ENCODE measurements at places on chromosomes 1 and 21.

DNA sequence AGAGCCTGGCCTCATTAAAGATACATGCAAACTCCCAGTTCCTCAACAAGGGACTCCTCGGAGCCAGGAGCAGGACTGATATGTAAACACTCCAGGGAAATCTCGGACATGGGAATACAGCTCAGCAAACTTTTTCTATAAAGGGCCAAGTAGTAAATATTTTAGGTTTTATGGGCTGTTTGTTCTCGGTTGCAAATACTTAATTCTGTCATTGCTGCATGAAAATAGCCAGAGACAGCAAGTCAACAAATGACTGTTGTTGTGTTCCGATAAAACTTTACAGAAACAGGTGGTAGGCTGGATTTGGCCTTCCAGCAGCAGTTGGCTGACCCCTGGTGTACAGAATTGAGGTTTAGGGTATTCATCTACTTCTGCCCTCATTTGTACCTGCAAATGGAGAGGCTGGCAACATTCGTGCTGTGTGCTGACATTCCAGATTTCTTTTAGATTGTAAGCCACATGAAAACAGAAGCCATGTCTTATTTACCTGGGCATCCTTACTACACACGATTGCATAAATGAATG is 360.3 kb downstream of the NTNG1 start:
- no peak for DNase-seq

- DNase-seq, result no peak
These were observed 49.7 kb downstream of the KCNC4 start for GRCh38 chr1:110259770-110260169.

DNA sequence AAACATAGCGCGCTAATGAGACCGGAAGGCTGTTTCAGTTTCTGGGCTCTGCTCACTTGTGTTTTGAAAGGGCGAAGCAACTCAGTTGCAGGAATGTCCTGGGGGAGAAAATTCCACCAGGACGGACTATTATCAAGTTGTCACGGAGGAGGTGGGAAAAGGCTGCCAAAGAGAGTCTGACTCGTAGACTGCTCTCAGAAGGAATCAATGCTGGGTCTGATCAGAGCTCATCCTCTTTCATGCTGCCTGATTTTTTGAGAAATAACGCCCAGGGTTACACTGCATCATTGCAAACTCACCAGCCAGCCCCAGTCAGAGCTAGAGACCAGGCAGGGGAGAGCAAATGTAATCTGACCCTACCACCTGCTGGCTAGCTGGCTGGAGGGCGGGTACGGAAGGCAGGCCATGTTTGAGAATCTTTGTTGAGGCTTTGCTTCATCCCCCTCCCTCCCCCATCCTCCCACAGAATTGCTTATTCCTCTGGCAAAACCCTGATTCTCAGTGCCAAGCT is 36.4 kb upstream of the BCL9 start:
- no peak for DNase-seq

DNA sequence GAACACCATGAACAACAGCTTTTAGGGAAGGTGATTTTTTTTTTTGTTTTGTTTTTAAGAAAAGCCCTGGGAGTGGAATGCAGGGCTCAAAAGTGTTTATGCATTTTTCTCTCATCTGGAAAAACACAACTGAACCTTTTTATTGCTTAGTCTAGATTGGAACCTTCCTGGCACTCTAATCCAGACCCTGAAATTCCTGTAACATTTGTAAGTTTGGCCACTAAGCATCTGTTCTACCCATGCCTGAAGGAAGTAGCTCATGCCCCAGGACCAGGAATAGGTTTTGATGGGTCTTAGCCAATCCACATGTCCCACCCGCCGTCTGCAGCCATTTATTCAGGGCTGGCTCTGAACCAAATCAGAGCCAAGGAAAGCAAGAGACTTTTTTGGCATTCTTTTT is 39.7 kb upstream of the SLC2A1 start:
- no peak for DNase-seq

DNA sequence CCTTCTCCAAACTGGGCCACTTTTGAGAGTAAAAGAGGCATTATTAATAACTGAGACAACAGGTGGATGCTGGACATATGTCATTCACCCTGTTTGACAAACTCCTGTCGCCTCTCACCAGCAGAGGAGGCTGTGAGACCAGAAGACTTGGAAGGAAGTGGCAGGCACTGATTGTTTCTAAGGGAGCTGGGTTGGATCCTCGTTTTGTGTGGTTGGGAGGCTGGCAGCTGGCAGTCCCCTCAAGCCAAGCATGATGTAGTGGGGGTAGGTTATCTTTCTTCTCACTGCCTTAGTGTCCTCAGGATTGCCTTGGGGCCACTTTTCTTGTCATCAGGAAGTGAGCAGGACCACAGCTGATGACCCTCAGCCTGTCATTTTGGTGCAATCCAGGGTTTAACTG is 86.5 kb upstream of the KCNJ15 start:
- DNase-seq, result no peak

DNA sequence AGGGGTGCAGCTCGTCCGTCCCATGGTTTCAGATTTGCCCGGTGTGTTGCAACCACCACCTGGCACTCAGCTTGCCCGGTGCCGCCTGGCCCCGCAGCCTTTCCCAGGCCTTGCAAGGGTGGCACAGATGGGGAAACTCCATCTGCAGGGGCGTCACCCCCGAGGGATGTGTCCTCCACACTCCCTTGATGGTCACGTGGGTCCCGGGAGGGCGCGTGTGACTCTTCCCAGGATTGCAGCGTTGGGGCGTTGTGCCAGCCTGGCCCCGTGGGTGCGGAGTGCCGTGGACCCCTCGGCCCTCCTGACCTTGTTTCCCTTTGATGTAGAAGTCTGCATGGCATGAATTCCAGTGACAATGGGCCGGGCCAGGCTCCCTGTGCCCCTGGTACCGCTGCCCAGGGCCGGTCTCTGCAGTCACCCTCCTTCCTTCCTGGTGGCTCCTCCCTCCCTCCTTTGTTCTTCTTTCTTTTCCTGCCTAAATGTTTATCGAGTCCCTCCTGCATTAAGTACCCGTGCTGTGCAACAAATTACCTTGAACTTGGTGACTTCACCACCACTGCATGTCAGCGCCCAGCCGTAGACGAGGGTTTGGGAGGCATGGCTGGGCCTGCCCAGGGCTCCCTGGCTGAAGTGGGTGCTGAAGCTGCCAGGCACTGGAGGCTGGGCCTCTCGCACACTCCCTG is 22.9 kb downstream of the RRP1 start:
- no peak for DNase-seq

DNA sequence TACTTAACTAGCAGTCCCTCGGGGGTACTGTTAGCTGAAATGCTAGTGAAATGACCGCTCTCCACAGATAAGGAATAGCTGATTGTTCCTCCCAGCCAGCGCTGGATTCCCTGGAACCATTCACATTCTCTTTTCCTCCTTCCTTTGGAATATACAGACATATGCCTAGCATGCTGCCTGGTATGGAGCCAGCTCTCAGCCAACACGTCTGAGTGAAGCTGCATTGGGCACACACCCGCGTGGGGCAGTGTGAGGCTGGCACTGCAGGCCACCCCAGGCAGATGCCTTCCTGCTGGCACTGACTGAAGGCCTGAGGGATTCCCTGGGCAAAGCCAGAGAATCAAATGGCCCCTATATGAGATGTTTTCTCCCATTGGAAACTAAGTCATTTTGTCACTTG is 66.7 kb downstream of the TLR5 start:
- no peak for DNase-seq

DNA sequence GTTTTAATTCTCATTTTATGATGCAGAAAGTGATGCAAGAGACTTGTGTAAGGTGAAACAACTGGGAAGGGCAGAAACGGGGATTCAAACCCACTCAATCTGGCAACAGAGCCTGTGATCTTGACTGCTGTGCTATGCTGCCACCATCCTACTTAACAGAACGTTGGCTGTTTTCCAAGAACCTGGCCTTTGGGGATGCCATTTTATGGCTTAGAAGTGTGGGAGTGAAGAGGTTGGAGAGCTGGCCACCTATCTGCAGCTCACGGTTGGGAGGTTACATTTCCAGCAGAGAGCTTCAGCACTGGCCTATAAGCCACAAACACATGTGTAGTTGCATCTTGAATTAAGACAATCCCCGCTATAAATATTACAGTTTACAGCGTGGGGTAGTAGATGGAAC is 235.3 kb downstream of the PRDM2 start:
- no peak for DNase-seq

DNA sequence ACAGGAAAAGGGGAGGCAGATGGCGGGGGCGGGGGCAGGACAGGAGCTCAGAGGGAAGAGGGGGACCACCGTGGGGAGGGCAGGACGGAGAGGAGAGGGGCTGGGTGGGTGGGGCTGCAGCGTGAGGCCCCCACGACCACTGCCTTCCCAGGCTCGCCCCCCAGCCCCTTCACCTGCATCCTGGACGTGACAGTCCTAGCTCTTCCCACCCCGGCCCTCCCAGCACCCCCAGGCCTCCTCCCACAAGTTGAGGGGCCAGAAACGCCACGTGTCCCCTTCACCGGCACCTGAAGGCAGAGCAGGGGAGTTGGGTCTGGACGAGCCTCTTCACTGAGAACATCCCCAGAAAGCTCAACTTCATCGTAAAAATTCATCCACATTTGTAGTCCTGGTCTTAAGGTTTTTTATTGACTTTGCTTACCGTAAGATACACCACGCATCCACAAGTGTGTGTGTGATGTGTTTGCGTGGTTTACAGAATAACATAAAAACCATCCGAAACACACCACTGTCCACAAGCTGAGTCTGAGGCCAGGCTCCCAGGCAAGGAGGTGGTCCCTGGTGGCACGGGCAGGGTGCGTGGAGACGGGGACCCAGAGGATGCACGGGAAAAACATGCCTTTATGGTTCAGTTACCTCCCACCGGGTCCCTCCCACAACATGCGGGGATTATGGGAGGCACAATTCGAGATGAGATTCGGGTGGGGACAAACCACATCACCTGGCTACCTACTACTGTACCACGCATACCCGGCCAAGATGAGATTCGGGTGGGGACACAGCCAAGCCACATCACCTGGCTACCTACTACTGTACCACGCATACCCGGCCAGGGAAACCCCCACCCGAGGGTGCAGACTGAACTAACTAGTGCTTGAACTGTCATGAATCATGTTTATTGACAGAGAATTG is 13.9 kb upstream of the COL18A1 start:
- no peak for DNase-seq

DNA sequence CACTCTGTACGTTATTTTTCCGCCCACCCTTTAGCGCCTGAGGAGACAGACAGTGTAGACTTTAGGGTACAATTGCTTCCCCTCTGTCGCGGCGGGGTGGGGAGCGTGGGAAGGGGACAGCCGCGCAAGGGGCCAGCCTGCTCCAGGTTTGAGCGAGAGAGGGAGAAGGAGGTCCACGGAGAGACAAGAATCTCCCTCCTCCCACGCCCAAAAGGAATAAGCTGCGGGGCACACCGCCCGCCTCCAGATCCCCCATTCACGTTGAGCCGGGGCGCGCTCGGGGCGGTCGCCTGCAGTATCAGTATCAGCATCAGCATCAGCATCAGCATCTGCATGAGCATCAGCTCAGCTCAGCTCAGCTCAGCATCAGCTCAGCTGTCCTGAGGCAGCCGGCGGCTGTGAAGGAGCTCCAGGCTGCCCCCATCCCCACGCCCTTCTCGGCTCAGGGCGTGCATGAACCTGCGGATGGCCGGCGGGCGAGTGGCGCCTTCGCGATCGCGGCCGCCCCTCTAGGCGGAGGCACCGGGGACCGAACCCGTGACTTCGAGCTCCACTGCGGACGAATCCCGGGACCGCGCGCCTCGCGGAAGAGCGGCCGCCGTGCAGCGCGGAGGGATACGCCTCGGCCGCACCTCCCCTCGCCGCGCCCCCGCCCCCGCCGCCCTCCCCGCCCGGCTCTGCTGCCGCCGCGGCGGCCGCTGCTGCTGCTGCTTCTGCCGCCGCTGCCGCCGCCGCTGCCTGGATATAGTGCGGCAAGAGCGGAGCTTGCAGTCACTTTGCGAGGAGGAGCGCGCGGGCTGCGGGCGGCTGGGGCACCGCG is at the start of gene NCAM2:
NCAM2 (plus strand) TSS at position 774 of the 820 bp plus-strand sequence.
- no peak for DNase-seq

DNA sequence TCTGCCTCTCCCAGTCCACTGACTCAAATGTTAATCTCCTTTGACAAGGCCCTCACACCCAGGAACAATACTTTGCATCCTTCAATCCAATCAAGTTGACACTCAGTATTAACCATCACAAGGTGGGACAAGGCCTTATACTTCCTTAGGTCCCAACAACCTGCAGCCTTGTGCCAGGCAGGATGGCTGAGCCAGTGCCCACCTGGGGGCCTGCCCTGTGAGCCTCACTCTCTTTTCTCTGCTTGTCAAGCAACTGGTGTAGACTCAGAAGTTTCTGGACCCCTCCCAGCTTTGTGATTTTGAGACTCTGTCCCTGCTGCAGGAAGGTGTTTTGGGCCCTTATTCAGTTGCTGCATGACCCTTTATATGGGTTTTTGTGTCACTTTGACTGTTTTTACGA is 310.0 kb upstream of the C1orf174 start:
- DNase-seq, result no peak

- no peak for DNase-seq
These were observed 2.2 kb downstream of the JUN start for GRCh38 chr1:58781541-58782177.

DNA sequence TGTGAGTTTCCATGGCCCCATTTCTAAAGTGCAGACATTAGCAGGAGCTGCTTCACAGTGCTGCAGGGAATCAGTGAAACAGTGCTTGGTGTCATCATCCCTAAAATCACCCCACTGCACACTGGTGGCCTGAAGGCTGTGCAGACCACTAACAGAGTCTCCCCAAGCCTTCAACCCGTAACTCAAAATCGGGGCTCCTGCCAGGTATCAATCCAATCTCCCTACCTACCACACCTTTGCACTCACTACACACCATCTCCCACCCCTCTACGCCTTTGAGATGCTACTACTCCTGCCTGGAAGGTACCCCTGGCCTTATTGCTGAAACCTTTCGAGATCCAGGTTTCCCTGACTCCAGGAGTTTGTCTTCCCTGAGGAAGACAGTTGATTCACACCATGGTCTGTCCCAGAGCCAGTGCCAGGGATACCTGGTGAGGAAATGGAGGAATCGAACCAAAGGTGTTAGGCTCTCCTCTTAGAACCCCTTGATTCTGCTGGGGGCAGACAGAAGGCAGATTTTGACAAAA is 25.5 kb downstream of the SLC2A1 start:
- DNase-seq, result no peak

DNA sequence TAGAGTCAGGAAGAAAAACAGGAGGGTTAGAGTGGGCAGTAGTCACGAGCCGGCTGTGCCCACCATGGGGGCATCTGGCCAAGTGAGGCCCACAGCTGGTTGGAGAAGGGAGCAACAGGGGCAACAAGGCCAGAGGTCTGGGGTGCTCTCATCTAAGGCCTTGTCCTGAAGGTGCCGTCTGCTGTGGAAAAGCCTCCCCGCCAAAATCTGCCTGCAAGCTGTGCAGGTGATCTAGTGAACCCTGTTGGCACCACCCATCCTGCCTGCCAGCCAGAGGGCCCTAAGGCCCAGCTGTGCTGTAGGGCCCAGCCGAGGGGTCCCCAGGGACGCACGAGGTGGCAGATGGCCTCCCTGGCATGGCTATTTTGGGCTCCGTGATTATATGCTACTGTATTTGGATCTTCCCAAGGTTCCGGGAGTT is 51.3 kb downstream of the LGR6 start:
- DNase-seq, result no peak

- no peak for DNase-seq
These were observed 45.7 kb upstream of the ANGPTL1 start for GRCh38 chr1:178916448-178917174.

GRCh38 chr1:36092166-36092797 is 3.6 kb downstream of the ADPRS start:
- DNase-seq, result no peak
